ENCODE measurements at places on chromosomes 16 and 17.

GRCh38 chr17:3771140-3771539 lies 29.8 kb downstream of the ITGAE start:
- no peak for DNase-seq

DNA sequence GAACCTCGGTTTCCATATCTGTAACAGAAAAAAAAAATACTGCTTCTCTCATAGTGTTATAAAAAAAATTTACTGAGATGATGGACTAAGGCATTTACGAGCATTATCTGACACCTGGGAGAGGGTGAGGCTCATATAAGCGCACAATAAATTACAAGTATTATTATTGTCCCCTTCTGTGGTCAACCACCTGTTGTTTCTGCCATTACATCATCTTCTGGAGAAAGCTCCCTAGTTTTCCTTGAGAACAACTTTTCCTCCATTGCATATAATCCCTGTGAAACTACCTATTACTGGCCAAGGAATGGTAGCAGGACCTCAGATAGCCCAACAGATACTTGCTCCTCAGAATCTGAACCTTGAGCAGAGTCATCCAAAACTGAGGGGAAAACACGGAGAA lies 11.7 kb upstream of the GGA2 start:
- no peak for DNase-seq

- DNase-seq, result no peak
Observed at GRCh38 chr17:978103-979093, 1.2 kb downstream of the NXN start.

- no peak for DNase-seq
Observed at GRCh38 chr17:46171939-46172338, 21.3 kb downstream of the KANSL1 start.

GRCh38 chr16:89040861-89041570 lies 52.6 kb upstream of the ACSF3 start:
- DNase-seq, result no peak

- DNase-seq, result no peak
Observed at GRCh38 chr16:81454044-81454443, 9.4 kb downstream of the CMIP start.

DNA sequence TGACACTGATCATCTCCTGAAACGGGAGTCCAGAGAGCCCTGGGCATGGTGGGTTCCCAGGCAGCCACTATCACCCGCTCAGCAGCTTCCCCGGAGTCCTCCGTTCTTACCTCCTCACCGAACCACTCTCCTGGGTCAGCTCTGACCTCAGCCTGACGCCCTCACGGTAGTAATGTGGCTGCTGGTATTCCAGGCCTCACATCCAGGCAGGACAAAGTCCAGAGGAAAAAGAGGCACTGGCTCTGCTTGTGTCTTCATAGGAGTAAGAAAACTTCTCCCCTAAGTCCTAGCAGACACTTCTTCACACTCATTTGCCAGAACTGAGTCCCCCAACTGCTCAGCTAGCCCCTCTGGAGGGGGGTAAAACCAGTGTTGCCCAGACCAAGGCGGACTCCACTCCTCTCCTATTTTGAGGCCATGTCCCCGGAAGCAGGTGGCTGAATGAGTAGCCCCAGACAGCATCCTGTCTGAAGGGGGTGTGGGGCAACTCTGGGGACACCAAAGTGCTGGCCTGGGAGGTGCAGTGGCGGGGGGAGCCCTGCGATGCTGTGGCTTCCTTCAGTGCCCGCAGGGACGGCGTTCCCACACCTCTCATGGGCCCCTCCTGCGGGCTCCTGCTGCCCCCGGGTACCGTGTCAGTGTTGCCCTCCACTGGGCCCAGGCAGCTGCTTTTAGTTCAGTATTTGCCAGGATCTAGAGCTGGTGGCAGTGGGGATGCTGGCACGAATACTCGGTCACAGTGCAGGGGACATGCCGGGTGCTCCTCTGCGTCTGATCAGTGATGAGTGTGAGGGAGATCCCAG lies 5.4 kb downstream of the FSCN2 start:
- no peak for DNase-seq

DNA sequence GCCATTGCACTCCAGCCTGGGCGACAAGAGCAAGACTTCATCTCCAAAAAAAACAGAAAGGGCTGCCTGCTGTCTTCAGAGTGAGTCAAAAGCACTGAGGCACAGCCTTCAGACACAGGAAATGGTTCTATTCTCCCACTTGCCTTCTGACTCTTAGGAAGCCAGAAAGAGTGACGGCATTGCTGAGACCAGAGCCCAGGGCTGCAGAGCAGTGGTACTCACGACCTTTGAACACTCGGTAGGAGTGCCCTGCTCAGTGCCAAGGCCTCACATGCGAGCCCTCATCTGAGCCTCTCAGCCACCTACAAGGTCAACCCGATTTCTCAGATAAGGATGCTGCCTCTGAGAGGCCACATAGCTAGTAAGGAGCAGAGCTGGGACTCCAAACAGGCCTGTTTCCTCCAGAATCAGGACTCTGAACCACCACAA lies 3.5 kb upstream of the ITGAE start:
- DNase-seq, result no peak

GRCh38 chr17:78315355-78316114 lies 44.3 kb downstream of the SOCS3 start:
- DNase-seq, result no peak

GRCh38 chr16:9034056-9034455 lies 57.4 kb upstream of the HAPSTR1 start:
- no peak for DNase-seq

- no peak for DNase-seq
Observed at GRCh38 chr16:83802135-83802534, 5.6 kb upstream of the HSBP1 start.

DNA sequence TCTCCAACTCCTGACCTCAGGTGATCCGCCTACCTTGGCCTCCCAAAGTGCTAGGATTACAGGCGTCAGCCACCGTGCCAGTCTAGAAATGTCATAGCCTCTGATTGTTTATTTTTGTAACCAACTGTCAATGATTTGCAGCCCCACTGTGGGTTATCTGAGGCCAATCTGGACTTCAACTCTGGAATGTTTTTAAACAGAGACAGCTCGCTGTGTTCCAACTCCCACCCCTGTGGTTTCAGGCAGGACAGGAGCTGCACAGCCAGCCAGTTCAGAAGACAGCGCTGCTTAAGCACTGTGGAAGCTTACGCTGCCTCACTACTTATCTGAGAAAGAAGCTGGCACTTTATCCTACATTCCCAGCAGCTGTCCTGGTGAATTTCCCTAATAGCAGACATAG lies 19.5 kb downstream of the MRM3 start:
- DNase-seq, result no peak

- no peak for DNase-seq
Observed at GRCh38 chr16:70520612-70521297, 2.6 kb downstream of the COG4 start.

GRCh38 chr17:61219460-61219859 lies 180.2 kb upstream of the TBX2 start:
- DNase-seq, result no peak

DNA sequence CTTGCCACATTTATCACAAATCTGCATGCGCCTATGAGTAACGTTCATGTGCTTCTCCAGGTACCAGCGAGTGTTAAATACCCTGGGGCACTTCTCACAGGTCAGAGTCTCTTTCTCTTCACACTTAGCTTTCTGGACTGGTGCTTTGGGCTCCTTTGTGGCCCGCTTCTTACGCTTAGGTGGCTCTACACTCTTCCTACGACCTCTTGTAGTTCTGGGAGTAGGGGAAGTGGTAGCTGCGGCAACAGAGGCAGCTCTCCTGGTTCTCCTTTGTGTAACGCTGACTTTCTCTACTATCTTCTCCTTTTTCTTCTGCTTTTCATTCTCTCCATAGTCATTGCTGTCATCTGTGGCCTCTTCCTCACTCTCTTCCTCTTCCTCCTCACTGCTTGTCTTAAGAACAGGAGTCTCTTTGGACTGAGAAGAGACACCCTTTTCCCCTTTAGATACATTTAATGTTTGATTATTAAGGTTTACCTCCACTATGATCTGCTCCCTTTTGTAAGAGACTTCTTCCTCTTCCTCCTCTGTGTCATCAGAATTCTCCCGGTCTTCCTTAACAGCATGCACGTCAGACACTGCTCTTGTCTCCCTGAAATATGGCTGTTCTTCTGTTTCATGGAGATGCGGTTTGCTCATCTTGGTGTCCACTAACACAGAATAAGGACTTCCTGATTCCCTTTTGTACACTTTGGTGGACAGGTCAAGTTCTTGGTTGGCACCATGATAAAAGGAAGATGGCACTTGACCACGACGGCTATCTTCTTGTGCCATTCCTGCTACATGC lies 45.0 kb downstream of the ZNF652 start:
- no peak for DNase-seq

- no peak for DNase-seq
Observed at GRCh38 chr16:3413730-3414379, 12.8 kb downstream of the ZNF174 start.

DNA sequence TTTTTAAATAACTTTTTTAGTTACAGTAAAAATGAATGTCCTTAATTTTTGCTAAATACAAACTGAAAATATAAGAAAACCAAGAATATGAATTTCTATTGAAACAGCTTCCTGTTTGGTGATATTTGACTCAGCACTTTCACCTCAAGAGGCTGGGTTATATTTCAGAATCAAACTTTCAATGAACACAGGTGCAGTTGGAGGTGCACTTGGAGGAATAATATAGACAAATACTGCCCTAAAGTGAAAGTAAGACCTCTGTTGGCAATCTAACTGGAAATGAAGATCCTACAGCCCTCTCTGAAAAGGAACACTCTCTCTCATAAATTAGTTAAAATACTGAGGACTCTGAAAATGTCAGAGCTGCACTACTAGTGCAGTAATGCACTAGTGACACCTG lies 106.2 kb downstream of the BRIP1 start:
- peak; percentile 11 for DNase-seq

- no peak for DNase-seq
Observed at GRCh38 chr17:17539591-17539990, 43.4 kb upstream of the RASD1 start.

DNA sequence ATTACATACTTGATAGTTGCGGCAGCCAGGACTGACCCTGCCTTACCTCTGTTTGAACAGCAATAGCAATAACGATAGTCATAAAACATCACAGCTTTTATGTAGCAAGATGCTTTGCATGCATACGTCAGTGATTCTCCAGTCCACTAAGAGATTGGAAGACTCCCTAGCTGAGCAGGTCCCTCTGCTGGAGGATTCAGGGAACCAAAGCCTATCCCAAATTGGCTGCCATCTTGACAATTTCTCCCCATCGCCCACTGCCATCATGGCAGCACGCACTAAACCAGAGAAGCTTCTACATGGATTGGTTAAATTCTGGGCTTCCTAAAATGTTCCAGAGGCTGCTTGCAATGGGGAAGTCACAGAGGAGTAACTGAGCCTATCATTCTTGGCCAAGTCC lies 360.6 kb upstream of the XYLT1 start:
- no peak for DNase-seq

- no peak for DNase-seq
Observed at GRCh38 chr16:80583466-80583865, 42.7 kb downstream of the DYNLRB2 start.

GRCh38 chr16:31476303-31477219 lies 4.6 kb downstream of the TGFB1I1 start:
- DNase-seq, result no peak

DNA sequence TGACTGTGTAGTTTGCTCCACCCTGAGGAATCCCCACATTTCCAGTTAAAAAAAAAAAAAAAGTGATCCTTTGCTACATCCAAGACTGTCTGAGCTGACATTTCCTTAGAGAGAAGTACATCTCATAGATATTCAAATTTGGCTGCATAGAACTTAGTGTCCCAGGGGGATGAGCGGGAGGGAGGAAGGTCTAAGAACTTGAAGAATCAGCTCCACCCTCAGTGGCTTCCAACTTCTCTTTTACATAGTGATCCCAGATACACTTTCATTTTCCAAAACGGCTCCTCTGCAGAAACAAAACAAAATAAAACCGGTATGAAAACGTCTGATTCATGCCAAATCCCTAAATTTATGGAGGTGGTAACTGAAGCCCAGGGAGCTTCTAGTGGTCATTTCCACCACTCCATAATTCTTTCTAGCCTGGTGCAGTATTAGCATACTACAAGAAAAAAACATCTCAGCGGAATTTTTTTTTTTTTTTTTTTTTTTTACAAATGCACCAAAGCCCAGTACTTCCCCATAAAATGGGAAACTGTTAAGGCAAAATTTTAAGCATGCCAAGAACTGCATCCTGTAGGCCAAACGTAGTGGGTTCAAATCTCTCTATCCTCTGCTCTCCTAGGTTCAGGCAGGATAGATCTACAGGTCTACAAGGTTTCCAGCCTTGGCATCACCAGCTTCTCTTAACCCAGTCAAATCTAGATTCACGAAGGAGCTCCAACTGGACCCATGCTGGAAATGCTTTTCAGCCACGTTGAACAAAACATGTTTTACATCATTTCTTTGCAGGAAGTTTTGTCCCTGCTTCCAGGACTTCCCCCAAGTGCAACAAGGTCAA lies 29.3 kb downstream of the MAF start:
- no peak for DNase-seq

GRCh38 chr16:80682421-80683070 lies 121.9 kb downstream of the CDYL2 start:
- no peak for DNase-seq

DNA sequence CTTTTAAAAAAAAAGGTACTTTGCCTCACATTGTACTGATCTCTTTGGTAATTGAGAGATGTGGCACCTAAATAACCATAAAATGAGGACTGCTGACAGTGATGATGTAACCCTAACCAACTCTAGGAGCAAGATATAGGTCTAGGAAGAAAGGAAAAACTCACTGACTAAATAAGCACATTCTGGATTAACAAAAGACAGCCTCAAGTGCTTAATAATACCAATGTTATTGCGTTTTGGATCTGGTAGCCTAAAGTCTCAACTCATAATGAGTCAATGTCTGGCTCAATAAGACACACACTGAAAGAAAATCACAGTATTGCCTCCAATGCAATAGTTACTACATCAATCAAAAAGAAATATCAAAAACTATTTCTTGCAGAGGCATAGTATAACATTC lies 3.0 kb downstream of the ERN1 start:
- no peak for DNase-seq

- DNase-seq, result peak; percentile 88
Observed at GRCh38 chr17:57294629-57295501, 38.5 kb downstream of the MSI2 start.

- DNase-seq, result no peak
Observed at GRCh38 chr17:65559804-65560627, 1.4 kb downstream of the AXIN2 start.

- no peak for DNase-seq
Observed at GRCh38 chr16:70725912-70726828, 40.3 kb upstream of the MTSS2 start.

DNA sequence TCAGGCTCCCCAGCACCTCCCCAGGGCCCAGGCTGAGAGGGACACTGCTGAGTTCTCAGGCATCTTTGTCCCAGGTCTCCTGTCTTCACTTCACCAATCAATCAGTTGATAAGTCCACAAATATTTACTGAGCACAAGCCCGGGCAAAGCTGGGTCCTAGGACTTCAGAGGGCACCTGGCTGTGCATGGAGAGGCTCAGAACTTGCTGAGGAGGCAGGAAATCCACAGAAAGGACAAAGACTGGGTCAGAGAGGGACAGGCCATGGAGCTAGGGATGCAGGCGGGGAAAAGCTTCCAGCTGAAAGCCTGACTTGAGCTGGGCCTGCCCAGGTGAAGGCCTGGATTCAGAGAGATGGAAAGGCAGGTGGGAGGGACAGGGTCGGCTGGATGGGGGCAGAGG lies 33.2 kb upstream of the C1QL1 start:
- no peak for DNase-seq

GRCh38 chr16:49755313-49755620 lies 100.6 kb downstream of the ZNF423 start:
- no peak for DNase-seq
